Activated naive CD8-positive, alpha-beta T cell treated with anti-CD3 and anti-CD28 coated beads, Interleukin-2, amount 50 U/mL, for 16 hours (primary cell): ENCODE measurements at places on chromosomes 11 and 22.

DNA sequence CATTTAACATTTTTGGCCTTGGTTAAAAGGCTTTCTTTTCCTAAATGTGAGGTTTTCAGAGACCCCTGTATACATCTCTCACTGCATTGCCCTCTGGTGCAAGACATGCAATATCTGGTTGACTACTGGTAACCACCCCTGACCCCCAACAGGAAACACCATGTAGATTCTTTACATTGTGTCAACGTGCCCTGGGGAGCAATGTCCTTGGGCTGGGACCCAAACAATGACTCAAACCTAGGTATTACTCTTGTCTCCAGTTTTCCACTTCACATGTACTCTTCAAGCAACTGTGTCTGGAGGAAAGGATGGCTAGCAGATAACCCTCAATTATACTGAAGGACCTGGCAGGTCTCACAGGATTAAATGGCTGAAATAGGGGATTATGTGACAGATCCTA is 1.1 kb upstream of the GPR83 start:
- no peak for DNase-seq

DNA sequence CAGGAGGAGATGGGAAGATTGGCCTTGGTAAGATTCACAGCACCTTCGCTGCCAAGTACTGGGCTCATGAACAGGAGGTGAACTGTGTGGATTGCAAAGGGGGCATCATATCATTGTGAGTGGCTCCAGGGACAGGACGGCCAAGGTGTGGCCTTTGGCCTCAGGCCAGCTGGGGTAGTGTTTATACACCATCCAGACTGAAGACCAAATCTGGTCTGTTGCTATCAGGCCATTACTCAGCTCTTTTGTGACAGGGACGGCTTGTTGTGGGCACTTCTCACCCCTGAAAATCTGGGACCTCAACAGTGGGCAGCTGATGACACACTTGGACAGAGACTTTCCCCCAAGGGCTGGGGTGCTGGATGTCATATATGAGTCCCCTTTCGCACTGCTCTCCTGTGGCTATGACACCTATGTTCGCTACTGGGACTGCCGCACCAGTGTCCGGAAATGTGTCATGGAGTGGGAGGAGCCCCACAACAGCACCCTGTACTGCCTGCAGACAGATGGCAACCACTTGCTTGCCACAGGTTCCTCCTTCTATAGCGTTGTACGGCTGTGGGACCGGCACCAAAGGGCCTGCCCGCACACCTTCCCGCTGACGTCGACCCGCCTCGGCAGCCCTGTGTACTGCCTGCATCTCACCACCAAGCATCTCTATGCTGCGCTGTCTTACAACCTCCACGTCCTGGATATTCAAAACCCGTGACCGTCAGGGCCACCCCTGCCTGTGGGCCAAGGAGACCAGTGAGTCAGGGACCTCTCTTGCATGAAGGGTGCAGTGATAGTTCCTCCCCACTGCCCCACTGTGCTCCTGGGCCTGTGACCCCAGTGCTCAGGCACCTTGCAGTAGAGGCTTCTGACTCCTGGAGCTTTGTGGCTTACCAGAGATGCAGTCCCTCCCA is 83.6 kb downstream of the BCR start:
- no peak for DNase-seq

- no peak for DNase-seq
These were observed 225.5 kb upstream of the CCDC90B start for GRCh38 chr11:83511646-83512045.

- DNase-seq = no peak
These were observed 30.3 kb upstream of the MYEOV start for GRCh38 chr11:69263736-69264052.

- no peak for DNase-seq
These were observed 11.4 kb upstream of the ADSL start for GRCh38 chr22:40334899-40335298.

GRCh38 chr22:30167734-30168133 is 78.8 kb downstream of the LIF start:
- no peak for DNase-seq

DNA sequence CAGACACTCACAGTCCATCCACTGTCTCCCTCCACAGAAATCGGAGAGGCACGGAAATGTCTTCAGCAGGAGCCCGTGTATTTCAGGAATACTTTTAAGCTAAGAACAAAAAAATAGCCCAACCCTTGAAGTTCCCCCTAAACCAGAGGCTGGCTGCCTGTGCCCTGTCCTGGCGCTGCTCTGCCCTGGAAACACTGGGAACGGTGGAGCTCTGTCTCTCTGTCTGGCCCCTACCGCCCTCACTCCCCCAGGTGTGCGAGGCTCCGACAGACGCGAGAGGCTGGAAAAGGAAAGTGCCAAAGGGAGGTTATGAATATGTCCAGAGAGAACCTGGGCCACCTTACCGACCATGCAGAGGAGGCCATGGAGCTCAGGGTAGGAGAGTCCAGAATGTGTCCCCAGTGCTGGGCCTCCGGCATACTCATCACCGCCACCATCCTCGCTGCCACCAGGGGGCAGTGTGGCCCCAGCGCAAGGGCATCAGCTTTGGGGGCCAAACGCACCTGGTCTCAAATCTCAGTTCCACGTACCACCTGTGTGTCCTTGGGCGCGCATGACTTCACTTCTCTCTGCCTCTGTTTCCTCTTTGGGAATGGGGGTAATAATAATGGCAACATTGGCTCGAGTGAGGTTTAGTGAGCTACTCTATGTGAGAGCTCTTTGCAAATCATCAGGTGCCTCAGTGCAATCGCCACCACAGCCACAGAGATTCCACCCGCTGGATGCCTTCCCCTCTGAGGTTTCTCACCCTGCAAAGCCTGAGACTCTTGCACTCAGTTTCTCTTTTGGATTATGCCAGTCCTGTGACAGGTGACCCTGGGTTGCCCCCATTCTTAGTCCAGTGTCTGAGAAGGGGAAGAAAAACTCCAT is 10.4 kb upstream of the SLCO2B1 start:
- peak; percentile 65 for DNase-seq

DNA sequence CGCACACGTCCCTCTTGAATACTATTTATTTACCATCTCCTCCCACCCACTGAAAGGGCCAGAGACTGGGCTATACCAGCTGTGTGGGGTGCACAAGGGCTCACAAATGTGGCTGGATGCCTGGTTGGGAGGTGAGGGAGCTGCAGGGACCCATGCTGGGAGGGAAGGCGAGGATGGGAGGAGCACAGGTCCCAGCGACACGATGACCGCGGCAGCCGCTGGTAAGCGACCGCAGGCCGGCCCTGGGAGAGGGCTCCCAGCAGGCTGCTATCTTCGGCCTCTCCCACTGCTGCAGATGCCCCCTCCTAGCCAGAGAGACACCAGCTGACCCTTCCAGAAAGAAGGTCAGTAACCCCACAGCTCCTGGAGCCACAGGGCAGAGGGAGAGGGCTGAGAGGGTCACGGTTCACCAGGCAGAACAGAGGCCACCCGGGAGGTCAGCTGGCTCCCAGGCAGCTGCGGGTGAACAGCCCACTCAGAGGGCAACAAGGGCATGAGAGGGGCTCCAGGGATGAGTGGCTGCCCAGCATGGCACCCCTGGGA is 163.9 kb downstream of the CRYBB2 start:
- no peak for DNase-seq

GRCh38 chr22:48850658-48851287 is 976.9 kb downstream of the BRD1 start:
- no peak for DNase-seq

GRCh38 chr11:93477684-93478234 is 65.4 kb downstream of the SMCO4 start:
- DNase-seq = no peak

DNA sequence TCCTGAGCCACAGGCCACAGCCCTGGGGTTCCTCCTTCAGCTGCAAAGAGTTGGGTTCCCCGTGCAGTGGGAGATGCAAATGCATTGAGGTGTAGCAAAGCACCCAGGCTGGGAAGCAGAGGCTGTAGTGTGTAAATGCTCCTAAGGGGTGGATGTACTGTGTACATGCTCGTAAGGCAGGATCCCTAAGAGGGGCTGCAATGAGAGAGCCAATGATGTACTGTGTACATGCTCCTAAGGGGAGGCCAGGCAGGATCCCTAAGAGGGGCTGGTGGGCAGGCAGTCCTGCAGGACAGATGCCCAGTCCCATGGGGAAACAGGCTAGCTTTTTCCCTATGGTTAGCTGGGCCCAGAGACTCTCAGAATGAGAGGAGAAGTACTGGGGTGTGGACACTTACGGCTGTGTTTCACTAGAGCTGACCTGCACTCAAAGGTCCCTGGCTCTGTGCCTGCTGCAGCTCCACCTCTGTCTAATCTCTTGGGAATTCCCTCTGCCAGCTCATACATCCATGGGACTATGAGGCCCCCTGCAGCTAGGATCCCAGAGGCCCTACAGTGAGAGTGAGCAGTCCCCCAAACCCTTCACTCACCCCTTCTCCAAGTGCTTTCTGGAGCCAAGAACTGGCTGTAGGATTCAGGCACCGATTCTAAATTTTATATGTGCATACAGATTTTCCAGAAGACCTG is 261.9 kb upstream of the LUZP2 start:
- no peak for DNase-seq

- no peak for DNase-seq
These were observed 100.2 kb downstream of the GGTLC2 start for GRCh38 chr22:22744412-22745224.

DNA sequence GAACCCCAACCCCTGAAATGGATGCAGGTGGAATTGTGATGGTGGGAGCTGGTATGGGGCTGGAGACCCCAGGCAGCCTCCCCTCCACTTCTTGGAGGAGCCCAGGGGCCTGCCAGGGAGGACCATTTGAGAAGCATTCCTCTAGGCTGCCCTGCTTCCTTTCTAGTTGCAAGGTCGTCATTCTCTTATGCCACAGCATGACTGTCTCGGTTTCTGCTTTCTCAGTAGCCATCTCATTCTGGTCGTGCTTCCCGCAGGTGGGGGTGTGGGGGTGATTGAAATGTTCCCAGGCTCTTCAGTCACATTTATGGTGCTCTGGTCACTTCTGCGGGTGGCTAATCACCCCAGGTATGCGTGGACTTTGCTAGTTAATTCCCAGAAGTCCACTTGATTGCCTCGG is 223.7 kb upstream of the TBCEL start:
- DNase-seq = no peak

GRCh38 chr11:71927820-71928736 is at the start of gene XNDC1N:
Gene XNDC1N (minus strand): TSS chr11:71928594. CDS start chr11:71923353, 5,241 bp downstream.
- peak; percentile 32 for DNase-seq

DNA sequence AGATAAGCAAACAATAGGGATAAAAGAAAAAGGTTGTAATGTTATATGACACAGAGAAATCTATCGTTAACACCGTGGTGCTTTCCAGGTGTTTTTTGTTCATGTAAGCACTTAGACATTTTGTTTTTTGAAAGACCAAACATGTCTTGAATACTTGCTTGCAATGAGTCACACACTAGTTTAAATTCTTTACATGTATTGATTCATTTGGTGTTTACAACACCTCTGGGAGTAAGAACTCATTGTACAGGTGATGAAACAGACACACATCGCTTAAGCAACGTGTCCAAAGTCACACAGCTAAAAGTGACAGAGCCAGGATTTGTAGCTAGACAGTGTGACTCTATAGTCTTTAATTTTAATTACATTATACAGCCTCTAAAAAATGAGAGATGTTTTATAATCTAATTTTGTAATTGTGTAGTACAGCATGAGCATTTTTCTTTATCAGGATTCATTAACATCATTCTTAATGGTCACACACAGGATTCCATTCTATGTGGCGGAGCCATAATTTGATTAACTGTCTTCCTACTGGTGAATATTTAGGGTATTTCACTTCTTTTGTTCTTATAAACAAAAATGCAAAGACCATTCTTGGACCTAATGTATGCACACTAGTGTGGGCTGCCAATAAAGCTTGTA is 148.8 kb downstream of the DBX1 start:
- DNase-seq = no peak

- no peak for DNase-seq
These were observed 51.9 kb upstream of the PTPRJ start for GRCh38 chr11:47928426-47928825.

DNA sequence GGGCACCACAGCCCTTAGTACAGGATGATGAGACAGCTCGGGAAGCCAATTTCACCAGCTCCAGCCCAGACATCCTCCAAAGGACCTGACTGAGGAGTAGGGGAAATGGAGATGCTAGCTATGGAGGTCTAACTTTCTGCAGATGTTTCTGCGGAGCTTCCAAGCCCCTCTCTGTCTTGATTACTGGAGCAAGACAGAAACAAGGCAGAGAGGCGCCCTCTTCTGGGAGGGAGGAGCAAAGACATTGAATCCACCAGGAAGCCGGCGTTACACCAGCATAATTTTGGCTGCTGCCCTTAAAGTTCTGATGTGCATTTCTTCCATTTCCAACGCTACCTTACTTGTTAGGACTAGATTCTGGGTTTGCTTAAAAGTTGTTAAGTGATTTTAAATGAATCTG is 107.3 kb upstream of the HSD17B12 start:
- no peak for DNase-seq

DNA sequence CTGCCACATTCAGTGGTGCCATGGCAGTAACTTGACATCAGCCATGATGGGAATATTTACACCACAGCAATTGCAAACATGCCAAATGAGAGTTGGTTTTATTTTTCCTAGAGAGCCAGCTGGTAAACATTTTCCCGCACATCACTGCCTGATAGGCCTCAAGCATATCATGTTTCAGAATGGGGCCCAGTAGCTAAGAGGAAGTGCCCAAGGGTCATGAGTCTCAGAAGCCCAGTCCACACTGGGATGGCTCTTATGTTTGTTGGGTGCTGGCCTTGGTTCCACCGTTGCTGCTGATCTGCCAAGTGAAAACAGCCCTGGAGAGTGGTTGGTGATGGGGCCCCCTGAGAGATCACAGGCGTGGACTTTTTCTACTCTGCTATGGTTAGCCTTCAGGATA is 64.3 kb upstream of the NAV2 start:
- DNase-seq = no peak

DNA sequence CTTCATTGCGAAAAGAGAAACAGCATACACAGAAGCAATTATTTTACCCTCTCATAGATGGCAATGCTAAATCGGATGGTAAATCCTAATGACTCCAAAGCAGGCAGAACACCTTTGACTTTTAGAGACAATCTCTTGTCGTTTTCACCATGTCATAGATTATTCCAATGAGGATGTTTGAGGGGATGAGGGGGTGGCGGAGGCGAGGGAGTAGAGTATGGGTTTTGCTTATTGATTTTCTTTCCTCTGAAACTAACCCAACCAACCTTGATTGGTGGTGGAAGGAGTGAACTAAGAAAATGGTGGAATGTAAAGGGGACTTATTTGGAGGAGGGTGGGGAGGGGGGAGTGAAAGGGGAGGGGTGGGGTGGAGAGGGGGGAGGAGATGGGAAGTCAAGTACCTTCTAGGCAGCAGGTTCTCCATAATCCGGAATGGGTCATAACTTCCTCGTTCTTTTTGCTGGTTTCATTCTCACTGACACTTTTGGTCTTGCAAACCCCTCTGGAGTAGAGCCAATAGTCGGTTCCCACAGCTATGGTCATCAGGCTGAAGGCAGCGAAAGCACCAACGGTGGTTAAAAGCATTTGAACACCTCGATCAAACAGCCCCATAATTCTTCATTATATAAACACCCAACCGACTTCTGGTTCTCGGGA is 1.5 kb downstream of the CACNG2 start:
- DNase-seq = no peak

- no peak for DNase-seq
These were observed 689.7 kb downstream of the TBC1D22A start for GRCh38 chr22:47452184-47452583.
